ENCODE measurements at places on chromosomes 16 and 17.

DNA sequence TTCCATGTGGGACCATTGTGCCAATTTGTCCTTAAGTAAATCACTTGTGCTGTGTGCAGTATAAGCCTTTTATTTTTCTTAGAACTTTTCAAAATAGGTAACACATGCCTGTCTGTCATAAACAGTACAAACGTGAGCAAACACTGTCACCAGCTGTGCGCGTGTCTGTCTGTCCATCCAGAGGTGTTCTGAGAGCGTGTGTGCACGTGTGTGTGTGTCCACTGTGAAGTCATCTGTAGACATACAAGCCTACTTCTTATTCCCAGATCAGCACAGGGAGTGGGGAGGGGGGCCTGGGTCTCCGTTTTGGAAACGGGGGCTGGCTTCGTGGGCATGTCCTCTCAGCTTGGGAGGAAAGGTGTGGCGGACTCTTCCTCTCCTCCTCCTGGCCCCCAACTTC, 9.4 kb downstream of the TMEM235 start:
- no peak for DNase-seq

DNA sequence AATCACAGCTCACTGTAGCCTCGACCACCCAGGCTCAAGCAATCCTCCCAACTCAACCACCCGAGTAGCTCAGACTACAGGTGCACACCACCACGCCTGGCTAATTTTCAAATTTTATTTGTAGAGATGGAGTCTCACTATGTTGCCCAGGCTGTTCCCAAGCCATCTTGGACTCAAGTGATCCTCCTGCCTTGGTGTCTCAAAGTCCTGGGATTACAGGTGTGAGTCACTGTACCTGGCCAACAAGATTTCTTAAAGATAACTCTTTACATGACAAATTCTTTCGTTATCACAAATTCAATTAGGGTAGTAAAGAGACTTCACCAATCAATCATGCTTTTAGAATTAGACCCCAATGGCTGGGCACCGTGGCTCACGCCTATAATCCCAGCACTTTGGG, 12.4 kb downstream of the PRPSAP1 start:
- no peak for DNase-seq

- no peak for DNase-seq
These were observed 25.6 kb downstream of the MGAT5B start for GRCh38 chr17:76893623-76894334.

DNA sequence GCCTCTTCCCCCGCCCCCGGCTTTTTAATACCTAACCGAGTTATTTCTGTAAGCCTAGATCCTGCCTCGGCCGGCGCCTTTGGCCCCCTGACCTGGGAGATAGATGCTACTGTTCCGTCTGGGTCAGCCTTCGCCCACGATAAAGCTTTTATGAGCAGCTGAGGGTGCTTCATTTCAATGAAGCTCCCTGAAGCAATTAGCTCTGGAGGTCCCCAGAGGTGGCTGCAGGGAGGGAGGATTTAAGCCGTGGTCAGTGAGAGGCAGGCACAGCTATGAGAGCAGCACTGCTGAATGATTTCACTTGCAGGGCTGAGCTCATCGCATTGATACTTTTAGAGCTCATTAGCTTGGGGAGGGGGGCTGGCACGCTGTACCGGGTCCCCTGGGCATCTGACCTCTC, 89.4 kb downstream of the RPA1 start:
- no peak for DNase-seq

- DNase-seq = no peak
These were observed 2.1 kb downstream of the PRKCA start for GRCh38 chr17:66304304-66305174.

- no peak for DNase-seq
These were observed 133.6 kb downstream of the AATF start for GRCh38 chr17:37082311-37082860.

GRCh38 chr17:419073-419735, 66.6 kb upstream of the RPH3AL start:
- no peak for DNase-seq

- peak; percentile 50 for DNase-seq
These were observed 5.5 kb upstream of the RPTOR start for GRCh38 chr17:80539022-80539641.

DNA sequence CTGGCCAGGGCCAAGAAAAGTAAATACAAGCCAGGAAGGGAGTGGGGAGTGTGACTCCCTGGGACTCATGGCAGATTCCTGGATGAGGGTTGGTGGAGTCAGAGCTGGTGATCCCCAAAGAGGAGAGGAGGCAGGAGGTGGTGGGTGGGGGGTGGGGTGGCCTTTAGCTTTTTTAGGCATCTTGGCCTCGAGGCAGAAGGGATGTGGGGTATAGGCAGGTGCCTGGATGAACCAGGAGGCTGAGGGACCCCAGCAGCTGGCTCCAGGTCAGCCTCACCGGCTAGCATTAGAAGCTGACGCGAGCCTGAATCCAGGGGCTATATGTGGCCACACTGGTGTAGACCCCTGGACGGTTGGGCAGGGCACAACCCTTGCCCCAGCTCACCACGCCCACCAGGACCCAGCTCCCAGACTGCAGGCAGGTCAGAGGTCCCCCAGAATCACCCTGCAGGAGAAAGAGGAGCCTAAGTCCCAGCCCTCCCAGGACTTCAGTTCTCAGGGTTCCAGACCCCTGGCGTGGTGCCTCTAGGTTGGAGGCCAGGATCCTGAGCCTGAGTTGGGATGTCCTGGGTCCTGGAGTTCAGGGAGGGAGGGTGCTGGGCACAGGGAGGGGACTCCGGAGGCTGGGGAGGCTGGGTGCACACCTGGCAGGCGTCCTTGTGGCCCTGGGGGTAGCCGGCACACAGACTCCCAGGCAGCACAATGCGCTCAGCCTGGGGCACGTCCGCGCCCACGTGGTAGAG, 2.8 kb downstream of the PRSS33 start:
- DNase-seq = peak; percentile 13

DNA sequence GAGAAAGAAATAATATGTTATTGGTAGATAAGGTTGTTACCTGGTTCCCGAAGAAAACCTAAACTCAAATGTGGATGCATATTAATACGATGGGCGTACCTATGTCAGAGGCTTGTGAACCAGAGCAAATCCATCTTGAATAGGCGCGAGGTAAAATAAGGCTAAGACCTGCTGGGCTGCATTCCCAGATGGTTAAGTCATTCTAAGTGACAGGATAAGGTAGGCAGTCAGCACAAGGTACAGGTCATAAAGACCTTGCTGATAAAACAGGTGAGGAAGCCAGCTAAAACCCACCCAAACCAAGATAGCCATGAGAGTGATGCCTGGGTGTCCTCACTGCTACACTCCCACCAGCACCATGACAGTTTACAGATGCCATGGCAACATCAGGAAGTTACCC, 1400.1 kb downstream of the CDH8 start:
- no peak for DNase-seq

DNA sequence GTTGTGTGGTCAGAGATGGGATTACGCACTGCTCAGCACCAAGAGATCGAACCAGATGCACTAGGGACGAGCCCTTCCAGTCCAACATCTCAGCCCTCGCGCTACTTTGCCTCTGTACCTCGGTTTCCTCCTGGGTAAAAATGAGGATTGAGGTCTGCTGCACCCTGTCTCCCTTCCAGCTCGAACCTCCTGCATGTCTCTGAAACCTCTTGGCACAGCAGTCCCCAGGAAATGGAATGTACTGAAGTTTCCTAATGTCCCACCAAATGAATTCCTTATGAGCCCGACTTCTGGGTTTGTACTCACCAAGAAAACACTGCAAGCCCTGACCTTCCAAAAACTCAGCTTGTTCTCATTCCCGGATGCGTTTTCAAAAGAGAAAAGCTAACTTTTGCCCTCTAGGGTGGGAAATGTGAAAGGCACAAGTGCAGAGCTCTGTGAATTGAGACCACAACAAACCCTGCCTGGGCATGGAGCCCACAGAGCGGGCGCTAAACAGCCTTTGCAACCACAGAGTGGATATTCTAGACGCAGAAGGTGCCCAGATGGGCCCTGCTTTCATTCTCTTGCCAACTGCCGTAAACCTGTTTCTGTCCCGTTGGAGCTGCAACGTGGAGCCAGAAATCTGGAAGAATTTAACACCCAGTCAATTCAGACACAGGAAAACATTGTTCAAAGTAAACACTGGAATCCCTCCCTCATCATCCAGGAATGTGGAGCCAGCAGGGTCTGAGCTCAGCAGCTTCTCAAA, 10.3 kb downstream of the CDRT4 start:
- peak; percentile 93 for DNase-seq

- DNase-seq = no peak
These were observed 25.9 kb upstream of the TNFRSF13B start for GRCh38 chr17:16997514-16998429.

GRCh38 chr17:47957591-47958490, at the start of gene PRR15L:
Gene PRR15L (minus strand): TSS chr17:47957883. CDS start chr17:47953234, 4,649 bp downstream.
- no peak for DNase-seq

- peak; percentile 61 for DNase-seq
These were observed 21.4 kb downstream of the ALOX15B start for GRCh38 chr17:8060274-8060673.

DNA sequence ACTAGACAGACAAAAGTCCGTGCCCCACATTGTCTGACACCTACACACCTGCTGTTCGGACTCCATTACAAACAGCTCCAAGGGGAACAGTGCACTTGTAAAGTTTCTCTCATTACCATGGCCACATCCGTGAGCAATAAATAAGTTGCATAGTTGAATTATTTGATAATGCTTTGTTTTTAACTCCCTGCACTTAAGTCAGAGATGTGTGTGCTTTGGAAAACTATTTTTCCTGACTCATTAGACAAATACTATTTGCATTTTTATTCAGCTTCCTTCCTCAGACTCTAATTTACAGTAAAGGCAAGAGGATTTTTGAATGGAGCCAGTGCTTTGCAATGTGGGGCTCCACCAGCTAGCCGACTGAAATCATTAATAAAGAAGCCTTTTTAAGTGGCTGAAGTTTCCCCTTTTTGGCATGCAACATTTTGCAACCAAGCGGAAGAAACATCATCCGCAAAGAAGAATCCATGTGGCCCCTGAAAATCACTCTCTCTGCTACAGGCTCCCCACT, 6.5 kb upstream of the CCL2 start:
- no peak for DNase-seq

GRCh38 chr17:73444021-73444420, 132.2 kb upstream of the CDC42EP4 start:
- DNase-seq = no peak

- DNase-seq = no peak
These were observed 138.3 kb downstream of the CHD9NB start for GRCh38 chr16:52914428-52914827.

- DNase-seq = peak; percentile 85
These were observed 15.4 kb upstream of the SPATA32 start for GRCh38 chr17:45277216-45277849.

DNA sequence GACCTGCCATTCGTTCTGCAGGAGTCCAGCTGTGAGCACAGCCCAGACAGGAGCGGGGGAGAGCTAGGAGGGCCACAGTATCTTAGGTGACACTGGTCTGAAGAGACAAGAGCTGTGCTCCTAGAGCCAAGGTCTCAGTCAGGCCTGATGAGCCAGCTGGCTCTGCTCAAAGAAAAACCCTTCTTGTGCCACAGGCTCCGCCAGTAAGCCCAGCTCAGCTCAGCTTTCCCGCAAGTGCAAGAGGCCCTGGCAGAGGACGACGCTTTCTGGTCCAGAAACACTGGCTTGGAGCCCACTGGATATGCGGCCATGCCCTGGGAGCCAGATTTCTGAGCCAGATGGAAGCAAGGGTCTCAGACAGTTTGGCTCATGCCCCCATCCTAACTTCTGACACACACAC, 23.9 kb downstream of the PEMT start:
- DNase-seq = peak; percentile 91

Measured in right hindlimb (tissue), 1 donor.